SW480 (cell line): ENCODE measurements at places on chromosomes 3 and 15.

- no peak for DNase-seq
Observed at GRCh38 chr3:143771258-143771657, 77.0 kb downstream of the SLC9A9 start.

- DNase-seq: no peak
Observed at GRCh38 chr15:67611370-67612369, 69.2 kb downstream of the MAP2K5 start.

DNA sequence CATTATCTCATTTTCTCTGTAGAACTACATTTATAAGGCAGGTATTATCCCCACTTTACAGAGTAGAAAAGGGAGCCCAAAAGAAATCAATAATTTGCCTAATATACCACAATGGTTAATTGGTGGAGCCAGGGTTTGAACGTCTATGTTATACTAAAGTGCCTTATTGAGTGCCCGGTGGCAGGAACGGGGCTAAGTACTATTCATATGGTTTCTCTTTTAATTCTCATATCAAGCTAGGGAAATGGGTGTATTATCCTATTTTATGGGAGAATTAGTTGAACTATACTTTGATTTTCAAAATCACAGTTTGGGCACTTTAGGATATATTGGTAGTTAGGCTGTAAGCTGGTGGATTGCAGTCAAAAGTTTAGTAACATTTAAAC, 1.5 kb downstream of the CEP97 start:
- DNase-seq: no peak

- DNase-seq: no peak
Observed at GRCh38 chr3:15099364-15100098, 583 bp upstream of the RBSN start.

DNA sequence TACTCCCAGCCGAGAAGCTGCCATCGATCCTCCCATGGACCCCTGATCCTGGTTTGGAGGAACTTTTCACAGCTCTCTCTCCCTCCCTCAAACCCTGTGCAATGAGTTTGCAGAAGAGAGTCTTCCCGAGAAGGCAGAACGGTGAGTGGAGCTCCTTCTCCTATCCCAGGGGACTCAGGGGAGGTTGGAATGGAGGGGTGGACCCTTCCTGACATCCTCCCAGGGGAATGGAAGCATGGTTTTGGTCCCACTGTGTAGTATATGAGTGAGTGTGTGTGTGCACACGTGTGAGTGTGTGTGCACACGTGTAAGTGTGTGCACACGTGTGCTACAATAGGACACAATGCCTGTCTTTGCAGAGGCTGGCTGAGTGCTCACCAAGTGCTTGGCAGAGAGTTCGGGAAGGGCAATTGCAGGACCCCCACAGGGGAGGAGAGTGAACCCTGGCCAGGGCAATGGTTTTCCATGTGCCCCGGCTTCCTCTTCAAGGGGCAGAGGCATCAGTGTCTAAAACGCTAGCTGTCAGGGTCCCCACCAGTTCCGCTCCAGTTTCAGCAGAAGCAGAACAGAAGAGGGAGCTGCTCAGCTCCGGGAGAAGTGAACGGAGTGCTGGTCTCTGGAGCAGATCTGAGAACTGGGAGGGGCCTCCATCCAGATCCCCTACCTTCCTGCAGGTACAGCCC, 13.8 kb upstream of the IL16 start:
- no peak for DNase-seq

DNA sequence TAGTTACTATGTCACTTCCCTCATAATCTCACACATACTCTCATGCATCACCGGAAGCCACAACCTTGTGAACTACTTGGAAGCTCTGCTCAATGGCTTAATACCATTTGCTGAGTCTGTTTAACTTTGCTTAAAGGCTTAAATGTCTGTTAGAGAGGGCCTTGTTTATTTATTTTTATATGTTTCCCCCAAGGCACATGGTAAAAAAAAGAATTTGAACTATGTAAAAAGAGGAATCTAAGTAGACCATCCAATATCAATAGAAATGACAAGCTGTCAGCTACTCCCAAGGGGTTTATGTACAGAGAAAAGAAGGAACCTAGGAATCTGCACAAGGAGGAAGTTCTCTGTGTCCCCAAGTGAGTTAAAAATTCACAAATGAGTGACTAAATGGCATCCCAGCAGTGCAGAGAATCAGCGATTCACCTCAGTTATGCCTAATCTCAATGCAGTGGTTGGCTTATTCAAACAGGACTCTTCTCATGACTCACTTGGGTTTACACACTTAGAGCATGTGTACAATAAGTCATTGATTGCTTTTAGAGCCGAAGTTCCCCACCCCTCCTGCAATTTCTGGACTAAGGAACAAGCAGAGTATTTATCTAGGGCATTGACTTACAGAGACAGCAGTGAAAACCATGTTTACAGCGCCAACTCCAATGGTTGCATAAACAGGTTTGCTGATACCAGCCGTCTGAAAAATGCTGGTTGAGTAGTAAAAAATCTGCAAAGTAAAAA, 24.4 kb downstream of the SLC2A2 start:
- DNase-seq: peak; percentile 14

DNA sequence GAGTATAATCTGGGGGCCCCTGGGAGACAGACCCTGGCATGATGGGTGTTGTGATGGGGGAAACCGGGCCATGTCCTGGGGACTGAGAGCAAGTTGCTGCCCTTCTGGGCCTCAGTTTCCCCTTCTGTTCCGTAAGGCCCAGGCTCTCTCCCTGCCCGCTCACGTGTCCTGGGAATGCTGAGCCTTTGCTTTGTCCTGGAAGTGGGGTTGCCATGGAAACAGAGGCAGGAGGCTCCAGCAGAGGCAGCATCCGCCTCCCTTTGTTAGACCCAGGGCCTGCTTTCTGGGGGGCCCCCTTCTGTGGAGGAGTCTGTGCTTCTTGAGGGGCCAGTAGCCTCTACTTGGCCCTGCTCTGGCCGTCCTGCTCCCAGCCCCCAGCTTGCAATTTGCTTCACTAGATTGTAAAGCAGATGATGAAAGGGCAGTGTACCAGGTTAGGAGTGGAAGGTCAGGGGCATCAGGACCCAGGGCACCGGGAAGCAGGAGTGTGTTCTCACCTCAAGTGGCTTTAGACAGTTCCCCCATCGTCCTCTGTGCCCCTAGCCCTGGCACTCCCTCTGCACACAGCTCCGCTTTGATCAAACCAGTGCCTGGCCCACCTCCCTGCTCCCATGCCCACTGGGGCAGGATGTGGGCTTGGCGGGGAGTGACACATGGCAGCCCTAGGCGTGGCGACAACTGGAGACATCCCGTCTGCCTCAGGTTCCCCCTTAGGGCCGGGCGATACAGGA, 105.6 kb downstream of the FBLN2 start:
- peak; percentile 61 for DNase-seq

DNA sequence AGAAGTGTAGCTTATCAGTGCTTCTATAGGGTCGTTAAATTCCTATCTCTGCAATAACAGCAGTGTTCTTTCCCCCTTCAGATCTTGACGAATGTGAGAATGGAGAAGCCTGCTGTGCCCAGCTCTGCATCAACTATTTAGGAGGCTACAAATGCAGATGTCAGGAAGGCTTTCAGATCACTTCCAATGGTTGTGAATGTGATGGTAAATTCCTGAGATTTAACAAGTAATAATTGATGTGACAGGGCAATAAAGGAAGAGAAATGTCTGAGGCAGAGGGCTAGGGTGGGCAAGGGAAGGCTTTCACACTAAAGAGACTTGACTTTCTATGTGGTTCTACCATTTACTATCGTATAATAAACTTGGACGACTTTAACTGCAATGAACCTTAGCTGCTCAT, 711.7 kb upstream of the GOLIM4 start:
- DNase-seq: no peak

DNA sequence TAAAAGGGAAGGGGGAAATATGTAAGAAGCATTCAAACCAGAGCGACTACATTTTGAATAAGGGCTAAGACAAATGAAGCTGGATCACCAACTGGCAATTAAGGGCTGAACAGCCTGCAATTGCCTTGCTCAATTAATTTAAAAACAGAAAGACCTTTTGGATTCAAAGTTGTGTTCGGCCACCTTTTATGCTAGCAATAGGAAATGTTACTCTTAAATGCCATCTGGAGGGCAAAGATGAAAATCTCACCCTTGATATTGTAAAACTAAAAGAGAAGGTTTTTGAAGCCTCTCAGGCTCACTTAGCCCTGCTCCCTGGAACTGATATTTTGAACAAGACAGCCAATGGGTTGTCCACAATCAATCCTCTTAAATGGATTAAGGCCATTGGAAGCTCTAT, 44.2 kb downstream of the ACAD9 start:
- no peak for DNase-seq

DNA sequence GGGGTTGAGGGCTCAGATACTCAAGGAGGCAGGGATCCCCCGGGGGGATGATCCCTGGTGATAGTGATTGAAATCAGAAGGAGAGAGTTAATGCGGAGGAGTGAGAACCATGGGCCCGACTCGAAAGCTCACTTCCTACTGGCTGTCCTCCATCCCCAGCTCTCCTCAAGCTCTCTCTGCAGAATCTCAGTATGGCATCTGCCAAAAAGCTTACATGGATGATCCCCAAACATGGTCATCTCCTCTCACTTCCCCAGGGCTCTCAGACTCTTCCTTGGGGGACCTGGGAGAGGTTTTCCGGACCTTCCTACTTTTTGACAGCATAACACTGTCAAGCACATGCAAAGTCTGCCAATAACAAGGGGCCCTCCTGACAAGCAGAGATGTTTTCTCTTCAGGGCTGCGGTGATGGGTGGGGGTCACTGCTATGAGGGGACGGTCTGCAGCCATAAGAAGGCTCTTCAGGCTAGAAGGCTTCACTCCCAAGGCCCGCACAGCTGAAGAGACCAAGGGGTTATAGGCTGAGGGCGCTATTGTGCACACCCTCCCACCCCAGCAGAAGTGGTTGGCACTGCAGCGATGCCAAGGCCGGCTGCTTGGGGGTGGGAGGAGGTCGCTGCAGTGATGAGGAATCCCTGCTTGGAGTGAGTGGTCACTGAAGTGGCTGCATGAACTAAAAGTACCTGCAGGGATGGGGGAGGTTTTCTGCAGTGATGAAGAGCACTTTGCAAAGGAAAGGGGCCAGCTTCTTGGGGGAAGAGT, 828 bp upstream of the VWA5B2 start:
- no peak for DNase-seq

DNA sequence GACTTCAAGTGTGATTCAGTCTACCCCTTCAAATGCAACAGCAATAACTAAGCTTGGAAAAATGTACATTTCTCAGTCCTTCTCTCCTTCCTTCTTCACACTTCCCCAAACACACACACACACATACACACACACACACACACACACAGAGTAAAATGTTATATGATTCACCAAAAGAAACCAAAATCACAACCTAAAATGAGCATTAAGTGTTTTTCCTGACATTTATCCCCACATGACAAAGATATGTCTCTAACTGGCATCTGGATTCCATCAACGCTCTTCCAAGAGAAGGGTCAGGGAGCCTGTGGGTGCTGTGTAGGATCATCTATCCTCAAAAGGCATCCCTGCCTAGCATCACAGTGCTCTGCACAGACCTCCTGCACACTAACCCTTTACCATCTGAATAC, 21.0 kb downstream of the PDZRN3 start:
- DNase-seq: no peak

DNA sequence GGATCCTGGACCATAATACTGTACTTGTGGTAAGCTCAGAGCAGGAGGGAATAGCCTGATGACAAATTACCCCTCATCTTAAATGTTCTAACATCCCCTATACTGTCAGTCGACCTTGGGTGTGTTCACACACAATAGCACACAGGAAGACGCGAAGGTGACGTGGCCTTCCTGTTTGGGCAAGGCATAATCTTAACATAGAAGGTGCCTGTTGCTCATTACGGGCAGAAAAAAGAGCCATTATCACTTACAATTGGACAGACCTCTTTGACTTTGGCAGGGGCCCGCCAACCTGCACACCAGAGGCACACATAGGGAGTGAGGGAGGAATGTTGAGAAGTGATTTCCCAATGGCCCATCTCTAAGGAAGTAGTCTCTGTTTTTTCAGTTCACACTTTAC, 144.2 kb downstream of the ANO10 start:
- no peak for DNase-seq

DNA sequence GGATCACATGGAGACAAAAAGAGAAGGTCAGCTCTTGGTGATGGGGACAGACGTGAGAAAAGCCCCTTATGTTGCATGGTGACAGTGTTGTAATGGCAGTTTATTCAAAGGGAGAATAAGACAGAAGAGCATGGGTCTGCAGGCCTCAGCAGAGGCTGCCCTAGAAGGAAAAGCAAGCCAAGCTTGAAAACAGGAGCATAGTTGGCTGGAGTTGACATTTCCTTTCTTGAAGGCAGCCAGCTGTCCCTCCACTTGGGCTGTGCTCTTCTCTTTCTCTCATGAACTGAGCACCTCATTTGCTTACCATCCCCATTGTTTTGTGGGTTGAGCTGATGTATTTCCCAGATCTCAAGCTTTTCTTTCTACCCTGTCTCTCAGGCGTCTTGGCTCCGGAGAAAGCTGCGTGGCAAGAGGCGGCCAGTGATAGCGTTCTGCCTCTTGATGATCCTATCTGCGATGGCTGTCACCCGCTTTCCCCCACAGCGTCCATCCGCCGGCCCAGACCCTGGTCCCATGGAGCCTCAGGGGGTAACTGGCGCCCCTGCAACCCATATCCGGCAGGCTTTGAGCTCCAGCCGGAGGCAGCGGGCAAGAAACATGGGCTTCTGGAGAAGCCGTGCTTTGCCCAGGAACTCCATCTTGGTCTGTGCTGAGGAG, 52.9 kb downstream of the GASK1A start:
- DNase-seq: no peak

DNA sequence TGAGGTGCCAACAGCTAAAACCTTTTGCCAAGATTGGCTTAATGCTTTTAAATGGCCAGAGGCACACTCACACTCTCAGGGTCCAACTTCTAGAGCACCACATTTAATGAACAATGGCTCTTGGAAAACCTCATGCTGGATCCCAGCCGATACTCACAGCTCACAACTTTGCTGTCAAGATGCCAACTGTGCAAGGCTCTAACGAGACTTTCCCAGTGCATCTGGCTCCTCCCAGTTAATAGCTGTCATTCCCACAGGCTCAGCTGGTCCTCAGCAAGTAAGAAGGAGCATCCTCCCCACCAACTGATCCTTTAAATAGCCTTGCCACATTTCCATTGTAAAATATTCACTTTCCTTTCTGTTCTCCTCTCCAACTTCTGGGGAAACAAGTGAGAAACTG, 20.3 kb upstream of the FRMD4B start:
- DNase-seq: no peak

- no peak for DNase-seq
Observed at GRCh38 chr15:75389791-75390382, 21.5 kb upstream of the MAN2C1 start.

DNA sequence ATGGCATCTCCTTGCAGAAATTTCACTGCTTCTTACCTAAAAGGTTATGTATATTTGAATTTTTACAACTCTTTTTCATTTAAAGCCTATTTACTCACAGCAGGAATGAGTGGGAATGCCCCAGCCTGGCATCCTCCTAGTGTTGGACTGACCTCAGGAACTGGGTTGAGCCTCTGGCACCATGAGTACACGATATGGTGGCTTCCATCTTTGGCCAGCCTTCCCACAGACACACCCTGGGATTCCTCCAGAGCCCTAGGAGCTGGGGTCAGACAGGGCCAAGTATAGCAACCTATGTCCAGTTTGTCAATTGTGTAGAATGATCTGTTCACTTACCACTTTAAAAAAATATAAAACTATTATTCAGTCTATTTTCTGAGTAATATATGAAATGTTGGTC, 57.2 kb upstream of the HEG1 start:
- DNase-seq: no peak

- no peak for DNase-seq
Observed at GRCh38 chr15:85867250-85867649, 72.5 kb upstream of the KLHL25 start.
